Activated naive CD4-positive, alpha-beta T cell treated with anti-CD3 and anti-CD28 coated beads for 36 hours (primary cell): ENCODE measurements at places on chromosomes 1 and 21. TPM values are rescaled to one million over a fixed set of nuclear protein-coding genes. Genes with fewer than 3 reads are reported as not detected.

GRCh38 chr1:224448453-224449017 is 13.9 kb upstream of the WDR26 start:
- DNase-seq: no peak

GRCh38 chr1:69985376-69985775 is 220.0 kb downstream of the LRRC40 start:
- no peak for DNase-seq

DNA sequence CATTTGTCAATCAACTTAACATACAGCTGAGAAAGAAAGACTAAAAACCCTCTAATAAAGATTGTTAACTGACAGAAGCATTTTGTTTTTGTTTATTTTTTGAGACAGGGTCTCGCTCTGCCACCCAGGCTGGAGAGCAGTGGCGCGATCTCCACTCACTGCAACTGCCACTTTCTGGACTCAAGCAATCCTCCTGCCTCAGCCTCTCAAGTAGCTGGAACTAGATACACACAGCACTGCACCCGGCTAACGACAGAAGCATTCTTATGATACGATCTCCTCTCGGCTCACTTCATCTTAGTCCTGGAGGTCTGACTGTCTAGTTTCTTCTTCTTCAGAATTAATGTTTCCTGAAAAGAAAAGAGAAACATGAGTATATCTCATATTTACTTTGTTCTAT is 23.5 kb downstream of the RSPH1 start:
- no peak for DNase-seq

Gene GUK1
- total RNA-seq: 206 TPM
